ENCODE measurements at places on chromosomes 13 and 19. TPM values are rescaled to one million over a fixed set of nuclear protein-coding genes. Genes with fewer than 3 reads are reported as not detected.

DNA sequence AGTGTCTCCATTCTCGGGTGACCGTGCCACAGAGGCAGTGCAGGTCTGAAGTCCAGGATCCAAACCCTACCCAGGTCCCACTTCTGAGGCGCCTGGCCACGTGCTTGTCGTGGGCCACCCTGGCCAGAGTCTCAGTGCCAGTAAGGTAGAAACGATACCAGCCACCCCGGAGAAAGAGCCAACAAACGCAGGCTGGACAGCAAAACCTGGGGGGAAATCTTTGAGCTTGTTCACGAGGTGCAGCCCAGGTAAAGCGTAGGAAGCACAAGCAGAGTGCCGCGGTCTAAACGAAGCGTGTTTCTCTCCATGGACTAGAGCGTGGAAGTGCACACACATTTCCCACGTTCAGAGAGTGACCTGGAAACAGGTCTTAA, 95.6 kb downstream of the ATP11A start:
- DNase-seq, result no peak

- peak; percentile 56 for DNase-seq
These were observed 8.7 kb upstream of the UBAC2 start for GRCh38 chr13:99191900-99192399.

DNA sequence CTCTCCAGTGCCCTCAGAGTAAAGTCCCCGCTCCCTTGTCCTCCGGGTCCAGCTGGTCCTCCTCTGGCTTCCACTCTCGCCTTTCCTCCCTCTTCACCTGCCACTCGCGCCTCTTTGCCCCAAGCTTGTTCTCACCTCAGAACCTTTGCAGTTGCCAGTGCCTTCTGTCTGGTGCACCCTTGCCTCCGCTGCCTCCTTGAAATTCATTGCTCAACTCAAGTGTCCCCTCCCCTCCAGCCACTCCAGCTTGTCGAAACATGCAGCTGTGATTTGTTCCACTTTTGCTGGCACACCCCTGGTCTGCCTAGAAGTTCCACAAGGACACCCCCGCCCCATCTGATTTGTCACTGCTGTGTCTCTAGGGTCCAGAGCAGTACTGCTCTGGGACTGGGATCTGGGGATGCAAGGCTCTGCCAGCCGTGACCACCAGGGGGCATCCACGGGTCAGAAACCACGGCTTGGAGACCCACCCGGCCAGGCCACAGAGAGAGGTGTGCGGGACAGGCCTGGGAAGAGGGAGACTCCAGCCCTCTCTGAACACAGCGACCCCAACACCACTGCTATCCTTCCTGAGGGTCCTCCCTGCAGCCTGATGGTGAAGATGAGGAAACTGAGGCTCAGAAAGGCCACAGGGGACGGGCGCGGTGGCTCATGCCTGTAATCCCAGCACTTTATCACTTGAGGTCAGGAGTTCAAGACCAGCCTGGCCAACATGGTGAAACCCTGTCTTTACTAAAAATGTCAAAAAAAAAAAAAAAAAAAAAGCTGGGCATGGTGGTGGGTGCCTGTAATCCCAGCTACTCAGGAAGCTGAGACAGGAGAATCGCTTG, 49.9 kb downstream of the AP1M1 start:
- DNase-seq, result peak; percentile 92

- DNase-seq, result no peak
These were observed 127.2 kb upstream of the MAB21L1 start for GRCh38 chr13:35603593-35604285.

- no peak for DNase-seq
These were observed 107.2 kb downstream of the KCNRG start for GRCh38 chr13:50122455-50122854.

The DAND5 gene
- total RNA-seq, result not detected

The NOVA2 gene
- 2.9 TPM for total RNA-seq
